ENCODE measurements at places on chromosomes 6 and 20.

- no peak for DNase-seq
Measured at GRCh38 chr6:160519603-160520042, 144.5 kb downstream of the LPA start.

DNA sequence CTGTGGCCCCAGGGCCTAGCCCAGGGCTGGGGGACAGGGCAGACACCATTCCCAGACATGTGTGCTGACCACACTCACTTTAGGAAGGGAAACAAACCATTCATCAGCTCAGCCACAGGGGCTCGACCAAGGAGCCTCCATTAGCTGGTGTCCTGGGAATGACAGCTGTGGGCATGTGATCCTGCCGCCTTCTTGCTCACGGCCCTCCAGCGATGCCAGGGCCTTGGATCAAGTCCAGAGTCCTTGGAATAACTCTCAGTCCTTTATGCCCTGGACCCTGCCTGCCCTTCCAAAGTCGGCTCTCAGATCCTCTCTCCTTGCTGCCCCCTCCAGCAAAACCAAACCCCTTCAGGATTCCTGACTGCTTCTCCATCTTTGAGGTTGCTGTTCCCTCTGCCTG lies 165.0 kb upstream of the RNF24 start:
- DNase-seq, result no peak

- DNase-seq, result no peak
Measured at GRCh38 chr6:70846207-70846835, 110.5 kb downstream of the B3GAT2 start.

GRCh38 chr6:90219209-90219985 lies 77.2 kb downstream of the BACH2 start:
- no peak for DNase-seq

GRCh38 chr20:43096931-43097260 lies 92.8 kb downstream of the PTPRT start:
- no peak for DNase-seq

- no peak for DNase-seq
Measured at GRCh38 chr6:22295145-22295544, 1.7 kb downstream of the PRL start.

DNA sequence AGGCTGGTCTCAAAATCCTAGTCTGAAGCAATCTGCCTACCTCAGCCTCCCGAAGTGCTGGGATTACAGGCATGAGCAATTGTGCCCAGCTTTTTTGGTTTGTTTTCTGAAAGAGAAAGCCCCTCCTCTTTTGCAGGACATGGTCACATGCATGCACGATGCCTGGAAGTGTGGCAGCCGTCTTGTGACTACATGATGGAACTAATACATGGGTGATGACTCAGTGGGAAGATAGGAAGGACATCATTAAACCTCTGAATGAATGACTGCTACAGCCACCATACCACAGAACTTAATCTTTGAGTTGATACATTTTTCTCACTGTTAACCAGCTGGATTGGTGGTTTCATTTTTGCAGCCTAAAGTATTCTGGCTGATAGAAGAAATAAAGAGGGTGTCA lies 13.4 kb upstream of the CTNNBL1 start:
- no peak for DNase-seq

DNA sequence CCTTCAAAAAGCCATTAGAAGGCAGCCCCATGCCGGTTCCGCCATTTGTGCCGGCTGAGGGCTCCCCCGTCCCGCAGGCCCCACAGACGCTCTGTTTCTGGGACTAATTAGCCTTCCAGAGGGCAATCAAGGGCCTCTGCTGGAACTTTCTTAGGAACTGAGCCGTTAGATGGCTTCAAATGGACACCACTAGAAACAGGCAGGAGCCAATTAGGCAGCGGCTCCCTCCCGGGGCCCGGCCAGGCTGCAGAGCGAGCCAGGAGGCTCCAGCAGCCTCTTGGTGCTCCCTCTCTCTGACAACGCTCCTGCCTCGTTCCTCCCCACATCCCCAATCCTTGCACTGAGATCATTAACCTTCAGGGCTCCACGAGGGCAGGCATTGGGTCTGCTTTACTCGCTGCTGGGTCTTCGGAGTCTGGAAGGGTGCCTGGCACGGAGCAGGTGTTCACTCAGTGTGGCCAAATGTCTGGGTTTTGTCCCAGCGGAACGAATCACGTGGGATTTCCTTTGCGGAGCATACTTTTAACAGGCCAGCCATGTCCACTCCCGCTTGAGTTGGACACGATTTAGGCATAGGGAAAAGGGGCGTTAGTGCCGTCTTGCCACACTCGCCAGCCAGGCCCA lies 98.3 kb downstream of the TMEM242 start:
- no peak for DNase-seq

GRCh38 chr6:27894839-27895762 lies 17.1 kb downstream of the OR2B2 start:
- peak; percentile 44 for DNase-seq

- DNase-seq, result no peak
Measured at GRCh38 chr6:76839505-76839904, 623.8 kb downstream of the HTR1B start.

- no peak for DNase-seq
Measured at GRCh38 chr6:46921059-46921458, 679 bp downstream of the ADGRF5 start.

DNA sequence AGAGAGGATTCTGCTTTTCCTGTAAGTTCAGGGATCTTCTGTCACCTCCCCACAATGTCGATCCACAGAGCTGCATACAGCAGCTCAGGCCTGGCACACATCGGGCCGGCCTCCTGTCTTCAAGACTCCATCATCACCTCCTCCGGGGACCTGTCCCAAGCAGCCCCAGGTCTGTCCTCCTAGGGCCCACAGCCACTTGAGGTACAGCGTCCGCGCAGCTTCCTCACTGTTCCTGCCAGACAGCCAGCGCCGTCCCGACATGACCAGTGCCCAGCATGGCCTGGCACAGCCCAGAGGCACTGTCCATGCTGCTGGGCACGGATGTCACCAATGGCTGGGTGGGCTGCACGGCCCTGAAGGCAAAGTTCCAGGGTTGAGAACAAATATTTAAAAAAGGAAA lies 101.6 kb downstream of the DLL1 start:
- no peak for DNase-seq

DNA sequence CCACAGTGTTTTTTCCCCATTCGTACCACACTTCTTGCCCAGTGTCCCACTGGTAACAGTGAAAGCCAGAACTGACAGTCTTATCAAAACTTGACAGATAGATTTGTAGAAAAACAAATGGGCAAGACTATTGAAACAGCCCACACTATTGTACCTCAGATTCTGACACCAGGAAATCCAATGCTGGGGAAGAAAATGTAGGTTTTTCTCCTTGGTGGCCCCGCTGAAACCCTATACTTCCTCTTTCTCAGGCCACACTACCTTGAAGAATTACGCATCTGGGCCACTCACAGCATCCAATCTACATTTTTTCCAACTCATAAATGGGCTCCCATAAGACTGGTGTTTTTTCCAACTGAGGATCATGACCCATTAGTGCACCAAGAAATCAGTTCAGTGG lies 90.9 kb upstream of the HDDC2 start:
- no peak for DNase-seq

GRCh38 chr6:15472621-15473020 lies 190.2 kb downstream of the DTNBP1 start:
- DNase-seq, result no peak

- DNase-seq, result no peak
Measured at GRCh38 chr6:116405138-116405537, 34.4 kb downstream of the DSE start.

GRCh38 chr20:62805155-62805710 lies 598 bp downstream of the OGFR start:
- DNase-seq, result no peak

- no peak for DNase-seq
Measured at GRCh38 chr6:74467533-74468215, 738.2 kb downstream of the COL12A1 start.

- no peak for DNase-seq
Measured at GRCh38 chr6:147874322-147874721, 365.8 kb downstream of the SAMD5 start.

DNA sequence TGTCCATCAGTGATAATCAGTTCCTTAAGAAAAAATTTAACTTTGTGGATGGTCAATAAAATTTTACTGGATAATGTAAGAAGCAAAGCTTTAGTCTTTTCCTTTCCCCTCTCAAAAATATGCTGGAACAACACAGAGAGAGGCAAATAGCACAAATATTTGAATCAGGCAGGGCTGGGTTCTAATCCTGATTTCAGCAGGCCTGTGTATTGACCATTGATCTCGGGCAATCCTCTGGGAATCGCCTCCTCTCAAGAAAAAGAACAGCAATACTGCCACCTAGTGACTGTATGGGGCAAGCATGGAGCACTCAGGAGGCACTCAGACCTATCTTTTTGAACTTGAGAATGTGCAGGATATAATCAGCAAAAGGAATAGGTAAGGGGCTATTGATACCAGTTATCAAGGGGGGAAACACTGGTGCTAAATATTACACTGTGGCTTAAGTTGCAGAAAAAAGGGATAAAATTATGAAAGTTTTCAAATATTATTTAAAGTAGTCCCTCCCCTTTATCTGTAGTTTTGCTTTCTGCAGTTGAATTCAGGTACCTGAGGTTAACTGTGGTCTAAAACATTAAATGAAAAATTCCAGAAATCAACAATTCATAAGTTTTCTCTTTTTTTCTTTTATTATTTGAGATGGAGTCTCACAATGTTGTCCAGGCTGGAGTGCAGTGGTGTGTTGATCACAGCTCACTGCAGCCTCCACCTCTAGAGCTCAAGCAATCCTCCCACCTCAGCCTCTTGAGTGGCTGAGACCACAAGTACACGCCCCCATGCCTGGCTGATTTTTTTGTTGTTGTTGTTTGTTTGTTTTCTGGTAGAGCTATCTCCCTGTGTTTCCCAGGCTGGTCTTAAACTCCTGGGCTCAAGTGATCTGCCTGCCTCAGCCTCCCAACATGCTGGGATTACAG lies 91.8 kb upstream of the NHSL1 start:
- DNase-seq, result no peak

GRCh38 chr6:136410201-136411024 lies 120.8 kb upstream of the BCLAF1 start:
- DNase-seq, result no peak

- no peak for DNase-seq
Measured at GRCh38 chr6:31718265-31718664, 3.1 kb downstream of the LY6G6D start.

DNA sequence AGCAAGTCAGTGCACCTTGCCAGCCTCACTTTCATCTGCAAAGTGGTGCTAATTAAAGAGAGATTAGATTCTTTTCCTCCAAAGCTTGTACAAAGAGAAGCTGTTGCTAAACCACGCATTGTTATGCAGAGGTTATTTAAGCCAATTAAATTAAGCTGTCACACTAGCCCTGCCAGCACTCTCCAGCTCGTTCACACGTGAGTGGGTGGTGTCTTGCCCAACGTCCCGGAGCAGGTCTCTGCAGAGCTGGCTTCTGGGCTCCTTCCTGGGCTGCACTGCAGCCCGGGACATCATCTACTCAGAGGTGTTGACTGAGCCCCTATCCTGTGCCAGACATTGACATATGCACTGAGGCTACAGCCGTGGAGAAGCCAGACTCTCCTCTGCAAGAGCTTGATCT lies 401.6 kb upstream of the SULF2 start:
- no peak for DNase-seq

DNA sequence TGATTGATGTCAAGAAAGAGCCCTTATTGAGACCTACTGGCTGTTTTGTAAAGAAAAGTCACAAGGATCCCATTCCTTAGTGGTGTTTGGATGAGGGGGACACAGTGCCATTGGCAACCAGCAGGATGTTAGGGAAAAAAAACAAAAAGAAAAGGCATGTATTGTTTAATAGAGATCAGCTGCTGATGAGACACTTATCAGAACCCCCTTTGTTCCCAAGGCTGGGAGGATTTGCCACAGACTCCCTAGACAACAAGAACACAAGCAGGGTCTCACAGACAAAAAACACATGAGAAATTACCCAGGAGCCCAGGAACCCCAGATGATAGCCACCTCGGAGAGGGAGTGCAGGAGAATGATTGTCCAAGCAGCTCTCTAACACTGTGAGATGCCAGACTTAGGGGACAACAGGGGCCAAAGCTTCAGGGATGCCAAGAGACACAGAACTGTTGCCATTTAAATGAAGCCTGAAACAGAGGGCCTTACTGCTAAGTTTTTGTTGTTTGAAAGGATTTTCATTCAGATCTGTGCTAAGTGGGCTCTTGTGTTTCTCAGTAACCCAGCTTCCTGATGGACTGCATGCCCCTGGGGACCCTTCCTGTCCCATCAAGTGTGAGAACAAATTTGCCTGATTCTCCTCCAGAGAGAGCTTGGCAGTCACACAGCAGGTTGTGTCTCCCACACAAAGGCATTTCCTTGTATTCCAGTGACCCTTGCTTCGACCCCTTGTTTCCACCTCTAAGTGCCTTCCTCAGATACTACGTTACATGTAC lies 48.7 kb upstream of the HEY2 start:
- DNase-seq, result no peak

DNA sequence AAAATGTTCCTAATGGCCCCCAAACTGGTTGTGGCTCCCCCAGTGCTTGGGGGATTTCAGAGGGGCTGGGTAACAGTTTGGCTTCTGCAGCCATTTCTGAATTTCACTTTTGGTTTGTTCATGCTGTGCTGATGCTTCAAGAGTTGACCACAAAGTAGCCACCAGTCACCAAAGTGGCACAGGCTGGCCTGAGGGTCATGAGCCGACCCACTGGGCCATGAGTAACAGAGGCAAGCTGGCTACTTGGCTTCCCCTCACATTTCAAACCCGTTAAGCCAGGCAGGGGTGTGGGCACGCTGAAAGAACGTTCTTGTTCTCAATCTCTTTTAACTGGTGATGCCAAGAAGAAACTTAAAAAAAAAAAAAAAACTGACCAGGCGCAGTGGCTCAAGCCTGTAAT lies 15.1 kb upstream of the NXT1 start:
- no peak for DNase-seq

DNA sequence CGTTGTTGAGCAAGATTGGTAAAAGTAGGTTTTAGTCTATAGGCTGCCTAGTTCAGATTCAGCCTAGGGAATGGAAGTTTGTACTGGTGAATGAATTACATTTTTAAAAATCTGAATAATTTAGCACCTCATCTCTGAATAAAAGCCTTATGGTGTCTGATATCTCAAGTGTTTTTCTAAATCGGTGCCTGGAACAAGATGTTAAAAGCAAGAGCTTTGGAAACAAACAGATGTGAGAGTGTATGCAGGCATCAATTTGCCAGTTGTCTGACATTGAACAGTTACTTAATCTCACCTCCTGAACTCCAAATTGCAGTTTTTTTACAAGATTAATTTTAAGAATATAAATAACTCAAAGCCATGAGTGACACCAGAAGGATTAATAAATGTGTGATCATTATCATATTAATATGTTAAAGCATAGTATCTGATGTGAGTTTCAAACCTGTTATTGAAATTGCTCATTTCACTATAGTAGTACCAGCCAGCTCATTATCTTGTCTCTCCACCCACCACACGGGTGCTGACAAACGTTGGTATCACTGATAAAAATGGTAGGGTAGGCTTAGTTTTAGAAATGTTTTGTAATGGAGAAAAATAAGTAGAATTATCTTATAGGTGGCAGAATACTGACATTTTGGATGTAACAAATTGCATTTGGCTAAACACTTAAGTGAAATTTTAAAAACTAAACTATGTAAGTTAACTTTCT lies 157.3 kb downstream of the FAM83B start:
- no peak for DNase-seq

Measured in activated T-cell treated with anti-CD3 and anti-CD28 coated beads for 1 hour (primary cell).